ENCODE measurements at places on chromosomes 6 and 20.

DNA sequence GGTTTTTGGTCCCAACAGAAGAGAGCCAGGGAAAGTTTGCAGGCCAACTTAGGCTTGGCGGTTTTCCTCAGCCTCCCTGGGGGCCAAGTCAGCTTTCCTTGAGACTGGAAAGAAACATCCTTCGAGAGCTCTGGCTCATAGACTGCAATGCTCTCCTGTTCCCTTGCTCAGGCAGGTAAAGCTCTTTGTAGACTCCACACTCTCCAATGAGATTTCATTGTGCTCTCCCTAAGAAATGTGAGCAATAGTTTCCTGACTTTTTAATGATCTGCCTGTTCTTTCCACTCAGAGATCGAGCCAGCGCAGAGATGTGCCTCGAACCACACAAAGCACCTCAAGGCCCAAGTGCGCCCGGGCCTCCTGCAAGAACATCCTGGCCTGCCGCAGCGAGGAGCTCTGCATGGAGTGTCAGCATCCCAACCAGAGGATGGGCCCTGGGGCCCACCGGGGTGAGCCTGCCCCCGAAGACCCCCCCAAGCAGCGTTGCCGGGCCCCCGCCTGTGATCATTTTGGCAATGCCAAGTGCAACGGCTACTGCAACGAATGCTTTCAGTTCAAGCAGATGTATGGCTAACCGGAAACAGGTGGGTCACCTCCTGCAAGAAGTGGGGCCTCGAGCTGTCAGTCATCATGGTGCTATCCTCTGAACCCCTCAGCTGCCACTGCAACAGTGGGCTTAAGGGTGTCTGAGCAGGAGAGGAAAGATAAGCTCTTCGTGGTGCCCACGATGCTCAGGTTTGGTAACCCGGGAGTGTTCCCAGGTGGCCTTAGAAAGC is 13.9 kb downstream of the TNFAIP3 start:
- no peak for DNase-seq

DNA sequence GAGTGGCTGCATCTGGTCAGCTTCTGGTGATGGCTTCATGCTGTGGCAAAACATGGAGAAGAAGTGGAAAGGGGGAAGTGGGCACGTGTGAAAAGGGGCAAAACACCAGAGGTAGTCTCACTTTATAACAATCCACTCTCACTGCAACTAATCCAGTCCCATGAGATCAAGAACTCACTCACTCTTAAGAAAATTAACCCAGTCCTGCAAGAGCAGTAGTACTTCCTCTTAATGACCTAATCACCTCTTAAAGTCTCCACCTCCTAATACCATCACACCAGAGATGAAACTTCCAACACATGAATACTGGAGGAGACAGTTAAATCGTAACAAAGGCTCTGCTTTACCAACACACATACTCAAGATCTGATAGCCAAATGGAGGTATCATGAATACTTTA is 152.6 kb downstream of the THEMIS start:
- no peak for DNase-seq

DNA sequence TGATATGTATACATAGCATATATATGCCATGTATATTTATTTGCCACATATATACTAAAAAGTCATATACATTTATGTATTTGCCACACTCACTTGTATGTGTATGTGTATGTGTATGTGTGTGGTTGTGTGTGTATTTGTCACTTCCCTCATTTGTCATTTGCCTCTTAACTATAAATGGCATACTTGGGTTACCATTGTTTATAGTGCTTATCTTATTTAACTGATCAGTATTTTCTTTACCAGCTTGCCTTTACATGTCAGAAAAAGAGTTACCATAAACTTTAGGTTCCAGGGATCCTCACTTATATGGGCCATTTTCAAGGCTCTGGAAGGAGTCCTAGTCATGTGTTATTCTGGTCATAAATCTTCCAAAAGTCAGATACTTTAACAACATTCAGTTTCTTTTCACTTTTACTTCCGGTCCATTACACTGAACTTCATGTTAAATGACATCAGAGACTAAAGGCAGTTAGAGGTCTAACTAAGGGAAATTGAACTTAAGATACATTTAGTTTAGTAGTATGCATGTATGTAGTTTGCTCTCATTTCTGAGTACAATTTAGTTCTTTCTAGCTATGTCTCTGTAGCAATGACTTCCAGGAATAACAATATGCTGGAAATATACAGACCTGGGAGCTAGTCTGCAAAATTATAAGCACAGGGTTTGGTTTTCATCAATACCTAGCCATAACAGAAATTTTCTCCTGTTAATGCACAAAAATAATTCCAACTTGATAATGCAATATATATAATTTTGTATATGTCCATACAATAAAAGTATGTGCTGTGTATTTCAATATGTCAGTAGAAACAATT is 33.7 kb upstream of the HIVEP1 start:
- DNase-seq = no peak

- no peak for DNase-seq
These were observed 1581.8 kb downstream of the HACE1 start for GRCh38 chr6:103277936-103278335.

DNA sequence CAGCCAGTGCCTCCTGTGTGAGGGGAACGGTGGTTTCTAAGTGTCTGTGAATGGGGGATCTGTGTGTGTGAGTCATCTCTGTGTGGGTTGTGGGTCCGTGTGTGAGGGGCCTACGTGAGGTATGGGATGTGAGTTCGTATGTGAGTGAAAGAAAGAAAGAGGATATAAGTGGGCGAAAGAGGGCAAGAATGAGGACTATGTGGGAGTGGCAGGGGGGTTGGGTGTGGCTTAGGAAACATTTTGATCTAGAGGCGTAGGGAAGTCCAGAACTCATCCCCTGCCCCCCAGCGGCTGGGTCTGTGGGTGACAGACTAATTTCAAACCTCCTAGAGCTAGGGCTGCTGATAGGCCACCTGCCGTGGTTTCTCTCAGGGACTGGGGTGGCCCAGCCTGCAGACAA is 35.5 kb downstream of the DHX35 start:
- no peak for DNase-seq

GRCh38 chr6:158072083-158072721 is 90.5 kb downstream of the SYNJ2 start:
- DNase-seq = peak; percentile 75

DNA sequence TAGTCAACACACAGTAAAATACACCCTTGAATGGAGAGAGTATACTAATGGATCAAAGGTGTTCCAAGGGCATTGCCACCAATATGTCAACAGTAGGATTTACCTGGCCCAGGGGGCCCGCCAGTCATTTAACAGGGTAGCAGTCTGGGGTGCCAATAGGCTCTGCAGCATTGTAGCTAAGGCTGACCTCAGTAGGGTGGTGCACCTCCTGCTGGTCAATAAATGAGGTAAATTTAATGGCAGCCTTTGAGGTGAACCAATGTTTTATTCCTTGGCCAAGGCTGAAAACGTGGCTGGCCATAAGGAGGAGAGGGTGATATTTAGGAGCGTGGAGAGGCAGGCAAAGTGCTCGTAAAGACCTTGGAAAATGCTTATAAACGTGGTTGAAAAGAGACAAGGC is 147.2 kb downstream of the RPS12 start:
- DNase-seq = no peak

- no peak for DNase-seq
These were observed 43.9 kb downstream of the CDH4 start for GRCh38 chr20:61295682-61296628.

DNA sequence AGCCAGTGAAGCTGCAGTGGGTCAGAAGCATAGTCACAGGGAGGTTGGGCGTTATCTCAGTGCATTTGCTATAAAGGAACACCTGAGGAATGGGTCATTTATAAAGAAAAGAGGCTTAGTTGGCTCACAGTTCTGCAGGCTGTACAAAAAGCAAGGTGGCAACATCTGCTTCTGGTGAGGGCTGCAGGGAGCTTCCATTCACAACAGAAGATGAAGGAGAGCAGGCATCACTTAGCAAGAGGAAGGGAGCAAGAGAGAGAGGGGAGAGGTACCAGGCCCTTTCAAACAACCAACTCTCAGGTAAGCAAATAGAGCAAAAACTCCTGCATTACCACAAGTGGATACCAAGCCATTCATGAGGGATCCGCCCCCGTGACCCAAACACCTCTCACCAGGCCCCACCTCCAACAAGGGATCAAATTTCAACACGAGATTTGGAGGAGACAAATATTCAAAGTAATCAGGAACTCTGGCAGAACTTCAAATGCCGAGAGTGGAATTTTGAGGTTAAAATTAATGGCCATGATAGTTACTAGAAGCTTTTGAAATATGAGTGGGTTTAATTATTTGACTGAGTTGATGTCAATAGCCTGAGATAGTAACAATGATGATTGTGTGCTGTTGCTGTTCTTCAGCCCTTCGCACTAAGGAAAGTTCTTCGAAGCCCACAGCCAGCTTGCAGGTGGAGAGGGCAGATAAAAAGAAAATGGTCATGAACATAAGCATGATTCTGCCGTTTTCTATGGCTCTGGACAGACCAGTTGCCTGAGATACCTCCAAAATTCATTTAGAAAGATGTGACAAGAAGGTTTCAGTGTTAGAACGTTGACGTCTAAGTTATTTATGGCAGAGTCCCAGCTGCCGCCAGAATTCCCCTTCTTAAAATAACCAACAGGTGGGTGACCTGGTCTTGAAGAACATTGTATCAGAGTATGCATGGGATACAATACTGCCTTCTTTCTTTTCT is 55.3 kb upstream of the ADTRP start:
- no peak for DNase-seq

GRCh38 chr6:37624606-37625574 is 72.8 kb downstream of the MDGA1 start:
- DNase-seq = no peak

DNA sequence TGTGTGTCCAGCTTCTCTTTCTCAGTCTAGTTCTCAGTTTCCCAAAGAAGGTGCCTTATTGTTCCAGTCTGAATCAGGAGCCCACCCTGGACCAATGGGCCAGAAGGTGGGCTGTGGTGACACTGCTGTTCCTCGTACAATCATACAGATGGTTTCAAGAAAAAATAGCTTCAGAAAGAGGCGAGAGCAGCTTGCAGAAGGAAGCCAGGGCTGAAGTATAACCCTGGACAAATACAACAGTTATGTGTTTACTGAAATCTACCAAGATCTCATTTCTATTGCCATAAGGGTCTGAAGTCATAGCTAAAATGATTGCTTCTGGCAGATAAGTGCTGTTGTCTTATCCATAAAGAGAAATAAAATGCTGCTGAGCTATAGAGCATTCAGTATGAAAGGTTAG is 75.4 kb downstream of the PFDN4 start:
- DNase-seq = no peak

GRCh38 chr6:163123098-163123497 is 291.4 kb upstream of the QKI start:
- DNase-seq = no peak

GRCh38 chr20:36098364-36098763 is 56.2 kb upstream of the EPB41L1 start:
- no peak for DNase-seq

GRCh38 chr6:7806711-7807110 is 80.8 kb downstream of the BMP6 start:
- DNase-seq = no peak

GRCh38 chr6:87772597-87773530 is 70.8 kb upstream of the AKIRIN2 start:
- DNase-seq = no peak

GRCh38 chr20:21933526-21933925 is 228.1 kb downstream of the PAX1 start:
- DNase-seq = no peak

- no peak for DNase-seq
These were observed 154.0 kb downstream of the TSHZ2 start for GRCh38 chr20:53126185-53126584.

All from hippocampal formation (tissue), 2 donors.